ENCODE measurements at places on chromosomes 3 and 15.

GRCh38 chr3:22063500-22063899 is 312.5 kb upstream of the ZNF385D start:
- no peak for DNase-seq

DNA sequence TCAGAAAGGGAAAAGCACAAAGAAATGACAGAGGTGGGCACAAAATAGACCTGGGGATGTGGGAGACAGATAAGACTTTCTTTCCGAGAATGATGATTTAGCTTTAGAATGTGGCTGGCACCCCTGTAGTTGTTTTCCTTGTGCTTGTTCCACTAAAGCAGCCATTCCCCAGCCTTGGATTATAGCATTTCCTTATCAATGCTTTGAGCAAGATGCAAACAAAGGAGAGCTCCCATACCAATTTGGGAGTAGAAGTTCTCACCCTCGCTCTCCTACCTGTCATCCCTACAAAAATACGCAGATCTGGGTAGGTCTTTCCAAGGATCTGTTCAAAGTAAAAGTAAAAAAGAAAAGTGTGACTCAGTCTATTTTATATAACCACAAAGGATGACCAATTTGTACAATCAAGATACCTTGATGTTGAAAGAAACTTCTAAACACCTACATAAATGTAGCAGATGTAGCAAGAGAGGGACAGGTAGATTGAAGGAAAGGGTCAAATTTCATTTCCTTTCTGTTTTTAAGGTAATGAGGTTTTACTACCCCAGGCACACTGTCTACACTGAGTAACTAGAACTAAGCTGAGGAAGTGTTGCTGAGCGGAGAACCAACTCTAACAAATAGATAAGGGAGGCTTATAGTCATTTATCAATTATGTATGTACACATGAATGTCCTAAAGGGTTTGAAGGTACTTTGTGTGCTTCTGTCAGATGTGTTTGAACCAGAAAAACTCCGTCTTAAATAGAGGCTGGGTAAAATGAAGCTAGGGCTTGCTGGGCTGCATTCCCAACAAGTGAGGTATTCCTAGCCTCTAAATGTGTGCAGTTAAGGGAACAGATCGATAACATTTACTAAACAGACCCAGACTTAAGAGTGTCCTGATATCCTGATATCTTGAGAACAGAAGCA is 91.1 kb upstream of the LRRN1 start:
- no peak for DNase-seq

- DNase-seq = no peak
Measured at GRCh38 chr3:129358177-129358771, 70.2 kb downstream of the EFCAB12 start.

GRCh38 chr3:135891121-135891520 is 74.4 kb upstream of the PPP2R3A start:
- no peak for DNase-seq

DNA sequence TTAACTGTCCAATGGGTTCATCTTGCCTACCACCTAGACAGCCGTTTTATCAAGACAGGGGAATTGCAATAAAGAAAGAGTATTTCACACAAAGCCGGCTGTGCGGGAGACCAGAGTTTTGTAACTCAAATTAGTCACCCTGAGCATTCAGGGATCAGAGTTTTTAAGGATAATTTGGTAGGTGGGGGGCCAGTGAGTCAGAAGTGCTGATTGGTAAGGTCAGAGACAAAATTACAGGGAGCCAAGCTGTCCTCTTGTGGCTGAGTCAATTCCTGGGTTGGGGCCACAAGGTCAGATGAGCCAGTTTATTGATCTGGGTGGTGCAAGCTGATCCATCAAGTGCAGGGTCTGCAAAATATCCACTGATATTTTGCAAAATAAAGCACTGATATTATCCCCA is 29.9 kb upstream of the GPD1L start:
- no peak for DNase-seq

DNA sequence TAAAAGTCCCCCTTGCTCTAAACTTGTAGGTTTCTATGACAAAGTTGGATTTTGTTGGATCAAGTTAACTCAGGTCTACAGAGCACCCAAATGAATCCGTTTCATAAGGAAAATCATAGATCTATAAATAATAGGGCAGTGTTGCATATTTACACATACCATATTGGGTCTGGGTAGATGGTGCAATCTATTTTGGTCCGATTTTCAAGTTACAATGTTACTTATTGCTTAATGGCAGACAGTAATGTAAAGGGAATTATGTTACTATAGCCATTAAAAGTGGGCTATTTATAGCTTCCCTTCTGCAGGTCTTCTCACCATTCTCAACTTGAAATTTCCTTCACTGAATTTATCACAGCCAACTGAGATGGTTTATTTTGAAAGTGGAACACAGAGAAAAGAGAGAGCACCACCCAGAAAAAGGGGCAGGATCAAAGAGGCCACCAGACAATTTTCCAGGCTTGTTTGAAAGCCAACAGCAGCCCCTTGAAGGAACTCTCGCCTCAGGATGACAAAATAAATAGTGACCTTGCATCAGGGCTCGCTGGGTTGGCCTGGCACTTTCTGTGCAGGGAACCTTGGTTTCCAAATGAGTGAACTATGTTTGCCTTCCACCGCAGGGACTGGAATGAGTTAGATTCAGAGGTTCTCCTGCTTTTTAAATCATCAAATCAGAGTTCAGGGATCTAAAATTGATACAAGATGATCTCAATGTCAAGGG is 260.2 kb upstream of the HES1 start:
- DNase-seq = no peak

- DNase-seq = no peak
Measured at GRCh38 chr15:80507131-80507530, 102.9 kb downstream of the ARNT2 start.

GRCh38 chr3:150639262-150639661 is 36.1 kb downstream of the SELENOT start:
- DNase-seq = no peak

GRCh38 chr15:36832774-36833463 is 253.5 kb downstream of the CDIN1 start:
- no peak for DNase-seq

Measured in HTR-8/SVneo (cell line).